ENCODE measurements at places on chromosomes 12 and 14. TPM values are rescaled to one million over a fixed set of nuclear protein-coding genes. Genes with fewer than 3 reads are reported as not detected.

- DNase-seq, result no peak
These were observed 466.2 kb upstream of the FOXG1 start for GRCh38 chr14:28300356-28300755.

- DNase-seq, result no peak
These were observed 262.1 kb downstream of the BCL11B start for GRCh38 chr14:99009871-99010270.

GRCh38 chr12:20375560-20375959, 7.2 kb downstream of the PDE3A start:
- no peak for DNase-seq

GRCh38 chr12:124501827-124502226, 65.6 kb downstream of the NCOR2 start:
- no peak for DNase-seq

DNA sequence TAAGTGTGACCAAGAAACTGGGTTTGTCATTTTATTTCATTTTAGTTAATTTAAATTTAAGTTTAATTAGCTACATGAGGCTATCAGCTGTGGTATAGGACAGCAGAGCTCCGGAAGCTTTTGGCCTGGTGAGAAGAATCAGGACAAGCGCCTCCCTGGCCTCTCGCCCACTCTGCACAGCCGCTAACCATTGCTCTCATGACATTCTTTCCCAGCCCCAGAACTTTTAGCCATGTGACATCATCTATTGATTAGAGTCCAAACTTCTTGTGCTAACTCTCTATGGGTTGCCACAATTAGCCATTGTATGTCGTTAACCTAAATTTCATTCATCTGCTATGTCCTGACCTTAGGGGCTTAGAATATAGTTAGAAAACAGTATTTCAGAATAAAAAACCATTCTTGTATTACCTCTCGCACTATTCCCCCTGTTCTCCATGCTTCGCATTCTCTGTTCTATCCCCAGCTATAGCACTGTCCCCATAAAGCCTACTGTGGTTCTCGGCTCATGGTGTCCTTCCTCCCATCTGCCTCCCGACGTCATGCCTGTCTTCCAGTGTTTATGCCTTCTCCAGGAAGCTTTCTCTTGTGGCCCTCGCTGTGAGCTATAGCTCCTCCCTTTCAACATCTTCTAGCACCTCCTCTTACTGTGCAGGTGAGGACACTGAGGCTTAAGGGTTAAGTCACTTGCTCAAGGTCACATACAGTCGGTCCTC, 23.5 kb downstream of the SSH1 start:
- peak; percentile 86 for DNase-seq

DNA sequence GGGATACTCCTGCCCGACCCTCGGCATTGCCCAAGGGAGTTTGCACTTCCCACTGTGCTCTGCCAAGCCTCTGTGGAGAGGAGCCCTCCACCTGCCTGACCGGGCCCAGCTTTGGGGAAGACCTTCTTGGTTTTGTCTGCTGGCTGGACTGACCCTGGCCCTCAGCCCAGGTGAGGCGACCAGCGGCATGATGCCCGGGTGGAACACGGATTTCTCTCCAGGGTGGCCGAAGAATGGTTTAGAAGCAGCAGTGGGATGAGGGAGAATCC, 15.6 kb downstream of the ZBTB42 start:
- DNase-seq, result no peak

DNA sequence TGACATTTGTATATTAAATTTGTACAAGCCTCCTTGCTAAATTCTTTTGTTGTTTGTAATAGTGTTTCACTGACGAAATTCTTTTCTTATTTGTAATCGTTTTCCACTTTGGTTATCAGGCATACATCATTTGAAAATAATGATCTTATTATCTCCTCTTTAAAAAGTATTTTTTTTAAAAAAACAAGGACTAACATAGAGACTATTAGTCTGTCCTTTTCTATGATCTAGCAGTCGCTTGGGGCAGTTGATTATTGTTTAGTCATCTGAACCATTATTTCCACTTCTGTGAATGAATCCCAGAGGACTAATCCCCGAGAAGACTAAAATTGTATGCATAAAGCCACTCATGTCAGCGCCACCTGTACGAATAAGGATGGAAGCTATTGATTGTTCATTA, 11.5 kb downstream of the ADGRD1 start:
- DNase-seq, result no peak

- no peak for DNase-seq
These were observed 529.1 kb upstream of the TBX3 start for GRCh38 chr12:115213118-115213517.

ALKBH2 gene
- 30.2 TPM for total RNA-seq

TESPA1 gene
- not detected for total RNA-seq

HHIPL1 gene
- 0.16 TPM for total RNA-seq

- DNase-seq, result peak; percentile 88
These were observed 5.6 kb upstream of the CRIP1 start for GRCh38 chr14:105480807-105481801.

GRCh38 chr12:6807170-6807569, 14.5 kb upstream of the GPR162 start:
- DNase-seq, result no peak

DNA sequence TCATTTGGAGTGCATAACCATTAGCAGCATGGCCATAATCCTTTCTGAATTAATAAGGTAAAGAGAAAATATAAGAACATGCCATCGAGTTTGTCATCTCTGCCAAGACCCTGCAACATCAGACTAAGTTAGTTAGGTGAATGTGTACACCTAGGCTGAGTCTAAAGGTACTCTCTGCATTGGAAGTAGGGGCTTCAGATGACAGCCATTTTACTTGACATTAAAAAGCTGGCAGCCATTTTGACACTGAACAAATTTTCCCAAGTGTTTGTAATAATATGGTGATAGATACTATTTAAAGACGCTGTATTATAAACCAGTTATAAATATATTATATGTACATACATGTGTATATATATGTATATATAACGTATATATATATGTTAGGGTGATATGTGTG, 79.0 kb downstream of the SUDS3 start:
- no peak for DNase-seq

LMO3 gene
- total RNA-seq, result not detected

ABCD2 gene
- 0.08 TPM for total RNA-seq

DNA sequence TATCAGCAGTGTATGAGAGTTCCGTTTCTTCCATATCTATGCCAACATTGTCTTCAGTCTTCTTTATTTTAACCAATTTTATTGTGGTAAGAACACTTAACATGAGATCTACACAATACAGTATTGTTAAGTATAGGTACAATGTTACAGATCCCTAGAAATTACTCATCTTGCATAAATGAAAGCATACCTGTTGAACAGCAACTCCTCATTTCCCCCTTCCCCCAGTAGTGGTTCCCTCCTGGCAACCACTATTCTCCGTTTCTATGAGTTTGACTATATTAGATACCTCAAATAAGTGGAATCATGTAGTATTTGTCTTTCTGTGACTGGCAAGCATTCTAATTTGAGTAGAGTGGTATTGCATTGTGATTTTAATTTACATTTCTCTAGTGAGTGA, 150.5 kb downstream of the CRADD start:
- DNase-seq, result no peak

FZD10 gene
- not detected for total RNA-seq

GRCh38 chr12:51911307-51911706, 4.0 kb downstream of the ACVRL1 start:
- DNase-seq, result no peak

GLIPR1L2 gene
- not detected for total RNA-seq

- no peak for DNase-seq
These were observed 77.8 kb upstream of the BDKRB2 start for GRCh38 chr14:96126783-96127271.

GRCh38 chr12:42507565-42507964, 82.0 kb downstream of the PRICKLE1 start:
- no peak for DNase-seq

GRCh38 chr14:32121948-32122347, 44.8 kb downstream of the ARHGAP5 start:
- DNase-seq, result no peak

DNA sequence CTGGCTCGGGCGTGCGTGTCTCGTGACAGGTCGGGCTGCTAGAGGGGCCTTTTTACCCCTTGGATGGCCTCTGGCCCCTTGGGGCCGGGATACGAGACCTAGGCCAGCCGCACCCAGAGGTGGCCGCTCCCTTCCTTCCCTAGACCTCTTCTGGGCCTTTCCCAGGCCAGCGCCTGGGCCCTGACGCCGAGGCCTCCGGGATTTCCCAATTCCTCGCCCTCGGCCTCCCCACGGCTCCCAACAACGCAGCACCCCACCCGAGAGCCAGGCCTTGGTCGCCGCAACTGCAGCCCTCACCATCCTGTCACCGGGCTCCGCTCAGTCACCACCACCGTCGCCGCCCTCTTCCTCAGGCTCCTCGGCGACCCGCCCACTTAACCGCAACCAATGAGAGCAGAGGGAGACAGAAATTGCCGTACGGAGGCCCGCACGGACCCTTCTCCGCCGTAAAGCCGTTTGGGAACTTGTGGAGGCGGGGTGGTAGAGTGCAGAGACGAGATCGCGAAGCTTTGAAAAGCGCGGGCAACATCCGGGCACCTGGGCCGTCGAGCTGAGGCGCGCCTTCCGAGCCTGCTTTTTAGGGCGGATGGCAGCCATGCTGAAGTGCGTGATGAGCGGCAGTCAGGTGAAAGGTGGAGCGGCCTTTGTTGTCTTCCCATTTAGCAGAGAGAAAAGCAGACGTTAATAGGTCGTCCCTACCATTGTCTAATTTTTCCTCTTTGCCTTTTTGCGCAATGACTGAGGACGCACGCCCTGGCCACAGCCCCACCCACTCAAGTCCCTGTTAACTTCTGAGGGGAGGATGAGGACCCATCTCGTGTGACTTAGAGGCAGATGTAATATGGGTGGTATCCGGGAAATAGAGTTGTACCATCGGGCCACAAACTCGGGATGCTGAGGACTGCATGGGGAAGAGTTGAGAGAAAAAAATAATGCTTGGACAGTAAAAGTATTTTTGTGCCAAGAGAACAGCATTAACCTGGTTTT, at the start of the genes RAD9B and VPS29:
Gene RAD9B (plus strand): TSS at position 580 of the 987 bp plus-strand sequence. CDS start 7 bp downstream, at position 587.
Gene VPS29 (minus strand): TSS at position 360 of the 987 bp plus-strand sequence. CDS start 60 bp downstream, at position 300.
- DNase-seq, result peak; percentile 99

GRCh38 chr14:77055306-77055705, 26.8 kb upstream of the IRF2BPL start:
- DNase-seq, result peak; percentile 43

DNA sequence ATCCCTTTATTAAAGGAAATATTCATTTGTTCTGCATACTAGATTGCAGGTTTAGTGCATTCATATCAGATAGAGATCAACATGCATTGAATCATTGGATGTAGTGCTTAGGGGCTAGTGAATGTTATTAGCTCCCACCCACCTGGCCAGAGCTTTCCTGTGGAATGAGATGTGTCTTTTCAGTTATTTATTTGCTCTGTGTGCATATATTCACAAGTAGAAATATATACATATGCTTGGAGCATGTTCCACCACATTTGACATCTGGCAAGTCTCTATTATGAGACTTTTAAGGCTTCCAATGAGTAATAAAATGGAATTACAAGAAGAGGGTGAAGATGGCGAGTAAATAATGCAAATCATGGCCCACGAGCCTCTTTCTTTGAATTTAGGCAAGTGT, 180.0 kb upstream of the LMO3 start:
- no peak for DNase-seq

- no peak for DNase-seq
These were observed 1.2 kb downstream of the FBXO34 start for GRCh38 chr14:55272387-55272786.

GRCh38 chr14:31920001-31920400, 157.1 kb upstream of the ARHGAP5 start:
- no peak for DNase-seq

POLE2 gene
- 16.3 TPM for total RNA-seq

- DNase-seq, result peak; percentile 71
These were observed 199.6 kb upstream of the OTX2 start for GRCh38 chr14:57009585-57010515.

GRCh38 chr12:75694534-75695268, 183.3 kb upstream of the KRR1 start:
- no peak for DNase-seq

DNA sequence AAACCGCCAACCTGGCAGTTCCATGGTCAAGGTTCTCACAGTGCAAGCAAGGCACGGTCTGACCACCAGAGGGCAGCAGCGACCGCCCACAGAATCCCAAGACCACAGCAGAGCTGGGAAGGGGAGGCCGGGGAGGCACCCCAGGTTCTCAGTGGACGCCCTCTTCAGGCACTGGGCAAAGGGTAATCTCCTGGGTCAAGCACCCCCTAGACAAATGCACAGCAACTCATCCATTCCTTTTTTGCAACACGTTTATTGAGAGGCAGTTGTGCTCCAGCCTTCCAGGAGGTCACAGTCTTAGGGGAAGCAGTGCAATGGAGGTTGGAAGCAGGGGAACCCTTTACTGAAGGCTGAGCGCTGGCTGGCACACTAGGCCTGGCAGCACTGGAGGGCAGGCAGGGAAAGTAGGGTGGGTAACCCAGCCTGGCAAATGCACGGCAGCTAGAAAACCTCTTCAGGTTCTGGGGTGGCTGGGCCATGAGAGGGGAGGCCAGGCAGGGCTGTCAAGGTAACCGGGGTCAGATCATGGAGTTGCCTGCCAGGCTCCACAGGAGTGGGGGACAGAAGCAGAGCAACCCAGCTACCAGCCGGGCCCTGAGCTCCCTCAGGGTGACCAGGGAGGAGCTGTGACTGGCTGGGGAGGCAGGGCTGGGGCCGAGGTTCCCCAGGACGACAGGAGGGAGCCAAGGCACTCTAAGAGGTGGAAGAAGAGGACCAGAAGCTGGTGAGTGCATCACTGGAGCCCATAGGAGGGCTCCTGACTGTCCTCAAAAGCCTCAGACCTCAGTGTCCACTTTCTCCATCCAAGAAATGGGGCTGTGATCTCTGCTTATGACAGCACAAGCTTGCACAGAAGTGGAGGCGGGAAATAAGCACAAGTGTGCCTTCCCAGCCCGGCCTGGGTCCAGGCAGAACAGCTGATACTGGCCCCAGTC, 1.8 kb upstream of the RHOF start:
- DNase-seq, result peak; percentile 85

- no peak for DNase-seq
These were observed 21.8 kb downstream of the PLXNC1 start for GRCh38 chr12:94169966-94170689.

SH2B3 gene
- total RNA-seq, result 57.1 TPM

POC1B gene
- 13.0 TPM for total RNA-seq

DNA sequence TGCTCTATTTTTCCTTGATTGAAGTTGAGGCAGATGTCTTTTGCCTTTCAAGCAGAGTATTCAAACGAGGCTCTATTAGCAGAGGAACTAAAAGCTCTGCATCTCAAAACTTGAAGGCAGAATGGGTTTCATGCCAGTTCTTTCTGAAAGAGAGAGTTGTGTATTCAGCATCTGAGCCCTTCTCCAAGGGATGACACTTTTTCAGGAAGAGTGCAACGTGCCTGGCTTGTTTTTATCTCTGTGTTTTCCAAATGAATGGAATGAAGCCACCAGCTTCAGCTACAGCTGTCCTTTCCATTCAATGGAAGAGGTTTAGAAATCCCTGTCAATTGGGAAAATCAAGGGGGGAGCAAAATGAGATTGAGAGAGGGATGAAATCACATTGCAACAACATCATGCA, 14.6 kb downstream of the BEST3 start:
- DNase-seq, result no peak

DNA sequence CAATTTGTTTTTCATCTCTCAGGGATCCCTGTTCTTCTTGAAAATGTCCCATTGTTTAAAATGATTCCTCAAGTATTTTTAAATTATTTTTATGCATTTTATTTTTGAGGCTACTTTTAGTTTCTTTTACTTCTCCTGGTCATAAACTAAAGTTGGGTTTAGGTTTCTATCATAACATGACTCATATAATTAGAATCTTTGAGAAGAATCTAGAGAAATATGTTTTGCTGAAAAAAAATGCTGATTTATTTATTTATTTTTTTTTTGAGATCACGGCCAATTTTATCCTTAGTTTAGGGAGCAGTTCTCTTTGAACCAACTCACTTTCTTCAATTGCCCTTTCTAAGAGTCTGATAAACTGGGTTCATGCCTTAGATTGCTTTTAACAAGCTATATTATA, 1157.1 kb downstream of the BCL11B start:
- DNase-seq, result no peak

GRCh38 chr12:61798778-61799177, 461.4 kb upstream of the USP15 start:
- no peak for DNase-seq

Data from SK-MEL-5 (cell line).